ENCODE measurements at places on chromosomes 6 and 20.

- DNase-seq, result no peak
These were observed 86.3 kb downstream of the ERMARD start for GRCh38 chr6:169837529-169838250.

- no peak for DNase-seq
These were observed 71.5 kb upstream of the RIPOR2 start for GRCh38 chr6:25007269-25007699.

DNA sequence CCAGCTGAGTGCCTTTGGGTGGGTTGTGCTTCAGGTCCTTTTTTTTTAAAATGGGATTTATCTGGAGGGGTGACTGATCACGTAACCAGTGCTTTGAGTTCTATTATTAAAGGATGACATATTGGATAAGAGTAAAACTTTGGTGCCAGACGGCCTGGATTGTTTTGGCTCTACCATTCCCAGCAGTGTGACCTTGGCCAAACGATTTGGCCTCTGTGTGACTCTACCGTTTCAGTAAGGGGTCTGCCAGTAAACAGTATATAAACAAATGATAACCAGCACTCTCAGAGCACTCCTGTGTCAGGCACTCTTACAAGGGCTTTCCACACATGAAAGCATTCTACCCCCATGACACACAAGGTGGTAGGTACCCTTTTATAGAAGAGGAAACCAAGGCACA, 8.7 kb downstream of the SCRT2 start:
- DNase-seq, result no peak

GRCh38 chr6:109076377-109076776, 18.3 kb downstream of the SESN1 start:
- no peak for DNase-seq

DNA sequence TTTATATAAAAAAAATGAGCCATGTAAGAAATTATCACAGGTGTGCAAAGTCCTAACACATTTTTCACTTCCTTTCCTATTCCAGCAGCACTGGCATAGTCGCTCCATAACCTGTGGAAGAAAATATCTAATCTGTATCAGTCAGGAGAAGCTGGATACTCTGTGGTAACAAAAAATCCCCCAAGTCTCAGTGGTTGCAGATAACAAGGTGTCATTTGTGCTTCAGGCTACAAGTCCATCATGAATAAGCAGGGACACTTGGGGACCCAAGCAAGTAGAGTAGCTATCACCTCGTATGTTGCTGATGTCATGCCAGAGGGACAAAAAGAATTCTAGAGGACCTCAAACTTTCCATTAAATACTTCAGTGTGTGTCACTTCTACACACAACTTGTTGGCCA, 30.3 kb upstream of the SERPINB1 start:
- DNase-seq, result no peak

DNA sequence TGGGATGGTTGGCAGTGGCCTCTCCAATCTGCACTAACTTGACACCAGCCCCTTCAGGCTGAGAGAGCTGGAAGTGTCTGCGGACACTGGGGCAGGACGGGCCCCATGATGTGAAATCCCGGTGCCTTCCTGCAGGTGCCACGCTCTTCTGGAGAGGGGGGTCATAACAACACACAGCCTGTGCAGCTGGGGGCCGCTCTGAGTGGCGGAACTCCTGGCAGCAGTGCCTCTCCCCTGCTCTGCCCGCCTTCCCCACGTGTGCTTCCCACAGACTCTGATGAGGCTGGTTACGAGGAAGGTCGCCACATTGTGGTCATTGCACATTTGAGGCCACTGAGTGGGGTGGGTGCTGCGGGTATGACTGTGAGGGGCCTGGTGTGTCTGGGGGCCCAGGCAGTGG, 145.2 kb downstream of the DTNBP1 start:
- DNase-seq, result no peak

DNA sequence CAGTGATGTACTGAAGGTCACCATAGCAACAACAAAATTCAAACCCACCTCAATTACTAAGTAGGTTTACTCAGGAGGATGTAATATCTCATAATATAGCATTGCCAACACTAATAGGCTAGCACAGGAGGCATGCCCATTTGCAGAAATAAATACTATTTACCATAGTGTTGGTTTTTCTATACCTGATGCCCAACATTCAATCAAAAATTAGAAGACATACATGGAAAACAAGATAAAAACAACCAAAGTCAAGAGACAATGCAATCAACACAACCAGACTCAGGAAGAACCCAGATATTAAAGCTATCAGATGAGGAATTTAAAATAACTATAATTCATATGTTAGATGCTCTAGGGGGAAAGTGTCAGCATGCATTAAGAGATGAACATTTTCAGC, 14.3 kb upstream of the TXNDC5 start:
- no peak for DNase-seq

- DNase-seq, result peak; percentile 96
These were observed 539.4 kb upstream of the JARID2 start for GRCh38 chr6:14706378-14706929.

DNA sequence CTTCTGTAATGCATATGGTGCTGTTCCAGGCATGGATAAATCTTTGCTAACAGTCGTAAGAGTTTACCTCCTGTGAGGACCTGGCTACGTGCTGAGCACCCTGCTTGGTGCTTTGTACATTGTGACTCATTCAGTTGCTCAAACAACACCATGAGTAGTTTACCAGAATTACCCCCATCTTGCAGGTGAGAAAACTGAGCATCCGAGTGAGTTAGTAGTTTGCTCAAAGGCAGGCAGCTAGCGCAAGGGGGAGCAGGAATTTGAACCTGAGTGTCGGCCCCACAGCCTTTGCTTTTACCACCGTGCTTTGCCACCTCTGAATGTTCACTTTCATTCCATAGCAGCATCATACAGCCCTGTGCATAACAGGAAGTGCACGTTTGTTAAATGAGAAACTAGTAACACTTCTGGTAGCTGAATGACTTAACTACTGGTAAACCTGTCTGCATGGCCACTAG, 121.9 kb downstream of the MTHFD1L start:
- DNase-seq, result no peak

GRCh38 chr20:49676581-49677291, 36.9 kb downstream of the B4GALT5 start:
- peak; percentile 79 for DNase-seq

GRCh38 chr20:38861071-38861401, 55.5 kb downstream of the PPP1R16B start:
- no peak for DNase-seq

GRCh38 chr6:157284738-157285421, 38.4 kb downstream of the TMEM242 start:
- no peak for DNase-seq

DNA sequence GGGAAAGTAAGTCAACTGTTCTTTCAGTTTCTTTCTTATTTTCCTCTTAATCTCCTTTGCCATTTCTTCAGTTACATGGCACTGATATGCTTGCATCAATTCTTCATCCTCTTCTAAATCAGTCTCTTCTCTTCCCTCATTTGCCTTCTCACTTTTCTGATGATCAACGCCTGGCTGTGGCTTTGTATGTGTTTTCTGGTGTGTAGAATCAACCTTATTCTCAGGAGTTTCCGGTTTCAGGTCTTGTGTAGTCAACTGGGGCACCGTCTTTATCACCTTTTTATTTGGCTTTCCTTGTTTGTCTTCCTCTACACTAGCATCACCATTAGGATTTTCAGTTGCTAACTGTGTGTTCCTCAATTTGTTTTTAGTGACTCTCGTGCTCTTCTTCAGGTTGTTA, 31.6 kb downstream of the AHI1 start:
- DNase-seq, result no peak

DNA sequence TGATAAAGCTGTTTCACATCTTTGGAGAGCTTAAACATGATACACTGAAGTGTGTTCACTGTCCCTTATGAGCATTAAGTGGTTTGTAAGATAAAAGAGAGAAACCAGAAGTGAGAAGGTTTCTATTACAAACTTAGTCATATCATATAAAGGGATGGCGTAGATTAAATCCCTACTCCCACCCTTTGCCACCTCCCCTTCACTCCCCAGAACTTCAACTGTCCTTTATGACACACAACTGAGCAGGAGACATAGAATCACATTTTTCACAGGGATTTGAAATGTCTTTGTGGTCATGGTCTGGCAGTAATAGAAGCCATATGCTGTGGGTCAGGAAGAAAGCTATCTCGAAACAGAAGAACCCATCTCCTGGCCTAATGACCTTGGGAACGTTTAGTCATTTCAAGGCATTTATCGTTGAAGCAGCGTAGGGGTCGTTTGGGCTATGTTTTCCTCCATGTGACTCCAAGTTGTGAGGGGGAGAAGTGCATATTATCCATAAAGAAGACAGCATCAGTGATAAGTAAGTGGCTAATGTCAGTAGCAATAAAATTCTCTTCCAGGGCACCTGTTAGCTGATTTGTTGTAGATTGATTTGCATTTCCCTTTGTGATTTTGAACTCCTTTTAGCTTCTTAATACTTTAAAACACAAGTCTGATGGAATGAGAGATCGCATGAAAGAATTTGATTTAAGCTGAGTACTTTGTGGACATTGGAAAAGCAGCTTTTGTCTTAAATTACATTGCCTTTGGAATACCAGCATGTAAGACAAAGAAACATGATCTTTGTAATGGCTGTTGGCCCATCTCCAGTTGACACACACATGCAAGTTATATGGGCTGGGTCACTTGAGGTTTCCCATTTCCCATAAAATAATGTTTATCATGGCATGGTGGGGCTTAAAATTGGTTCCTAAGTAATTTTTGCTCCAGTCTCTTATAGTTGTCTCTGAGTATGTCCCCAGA, 501.5 kb upstream of the FLRT3 start:
- no peak for DNase-seq

DNA sequence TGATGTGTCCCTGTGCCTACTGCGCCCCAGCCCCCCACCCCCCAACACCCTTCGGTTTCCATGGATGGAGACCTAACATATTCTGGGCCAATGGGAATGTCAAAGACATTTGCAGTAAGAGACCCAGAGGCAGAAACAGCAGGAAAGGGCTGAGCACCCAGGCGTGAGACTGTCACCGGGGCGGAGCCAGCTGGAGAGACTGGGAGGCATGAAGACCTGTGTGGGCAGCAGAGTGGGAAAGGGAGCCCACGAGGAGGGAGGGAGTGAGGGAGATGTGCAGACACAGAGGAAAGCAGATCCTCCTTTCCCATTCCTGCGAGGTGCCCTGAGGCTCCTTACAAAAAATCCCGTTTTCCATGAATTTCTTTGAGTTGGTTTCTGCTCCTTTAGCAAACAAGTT, 150.2 kb downstream of the FOXC1 start:
- no peak for DNase-seq

GRCh38 chr6:108274546-108274945, 13.7 kb upstream of the SNX3 start:
- DNase-seq, result no peak

DNA sequence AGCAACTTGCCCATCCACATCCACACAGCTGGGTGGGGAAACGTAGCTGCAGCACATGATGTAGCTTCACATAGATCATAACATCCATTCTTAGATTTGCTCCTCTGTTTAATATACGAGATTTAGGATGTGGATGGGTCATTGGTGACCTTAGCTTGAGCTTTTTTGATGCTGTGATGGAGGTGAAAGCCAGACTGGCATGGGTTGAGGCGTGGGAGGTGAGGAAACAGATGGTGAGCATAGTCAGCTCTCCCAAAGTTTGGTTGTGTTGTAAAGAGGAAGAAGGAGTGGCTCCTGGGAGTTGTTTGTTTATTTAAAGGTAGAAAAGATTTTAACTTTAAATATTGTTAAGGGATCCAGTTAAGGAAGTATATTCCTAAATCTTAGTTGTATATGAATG, 5.3 kb downstream of the ARFGEF2 start:
- DNase-seq, result no peak

DNA sequence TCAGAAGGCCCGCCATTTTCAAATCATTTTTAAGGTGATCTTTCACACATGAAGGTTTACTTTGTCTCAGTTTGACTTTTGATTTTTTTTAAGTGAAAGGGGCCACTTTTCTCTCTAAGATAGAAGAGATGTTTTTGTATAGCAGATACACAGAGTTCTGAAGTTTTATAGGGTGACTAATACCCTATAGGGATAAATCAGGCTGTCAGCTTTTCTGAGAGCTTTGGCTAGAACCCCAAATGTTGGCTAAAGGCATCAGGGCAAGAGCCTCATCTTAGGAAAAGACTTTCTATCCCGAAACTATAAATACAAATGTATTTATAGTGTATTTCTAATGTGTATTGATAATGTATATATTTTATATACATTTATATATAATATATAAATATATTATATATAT, 181.4 kb downstream of the TBX18 start:
- no peak for DNase-seq

GRCh38 chr20:39661833-39662232, 699.7 kb downstream of the DHX35 start:
- DNase-seq, result peak; percentile 85

GRCh38 chr6:64257586-64257985, 622.0 kb downstream of the PHF3 start:
- DNase-seq, result no peak

- DNase-seq, result no peak
These were observed 100.0 kb downstream of the NDUFAF5 start for GRCh38 chr20:13884803-13885202.

DNA sequence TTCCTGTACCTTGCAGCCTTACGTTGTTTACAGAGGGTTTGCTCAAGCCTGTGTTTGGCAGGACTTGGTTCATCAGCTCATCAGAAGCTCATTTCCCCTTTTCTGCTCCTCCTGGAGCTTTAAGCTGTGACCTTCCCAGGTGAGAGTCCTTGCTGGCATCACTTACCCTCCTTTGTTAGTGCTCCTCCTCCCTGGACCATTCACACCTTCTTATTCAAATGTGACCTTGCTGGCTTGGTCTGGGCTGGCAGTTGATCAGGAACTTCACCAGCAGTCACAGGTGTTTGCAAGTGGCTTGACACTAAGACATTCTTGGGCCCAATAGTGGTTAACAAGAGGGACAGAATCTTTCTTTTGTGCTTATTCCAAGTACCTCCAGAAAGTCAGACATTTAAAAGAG, 148.8 kb downstream of the C6orf58 start:
- DNase-seq, result no peak

- peak; percentile 97 for DNase-seq
These were observed 68.2 kb upstream of the SUPT3H start for GRCh38 chr6:45445749-45446549.

GRCh38 chr20:36043892-36044515, 75.6 kb downstream of the CNBD2 start:
- DNase-seq, result no peak

DNA sequence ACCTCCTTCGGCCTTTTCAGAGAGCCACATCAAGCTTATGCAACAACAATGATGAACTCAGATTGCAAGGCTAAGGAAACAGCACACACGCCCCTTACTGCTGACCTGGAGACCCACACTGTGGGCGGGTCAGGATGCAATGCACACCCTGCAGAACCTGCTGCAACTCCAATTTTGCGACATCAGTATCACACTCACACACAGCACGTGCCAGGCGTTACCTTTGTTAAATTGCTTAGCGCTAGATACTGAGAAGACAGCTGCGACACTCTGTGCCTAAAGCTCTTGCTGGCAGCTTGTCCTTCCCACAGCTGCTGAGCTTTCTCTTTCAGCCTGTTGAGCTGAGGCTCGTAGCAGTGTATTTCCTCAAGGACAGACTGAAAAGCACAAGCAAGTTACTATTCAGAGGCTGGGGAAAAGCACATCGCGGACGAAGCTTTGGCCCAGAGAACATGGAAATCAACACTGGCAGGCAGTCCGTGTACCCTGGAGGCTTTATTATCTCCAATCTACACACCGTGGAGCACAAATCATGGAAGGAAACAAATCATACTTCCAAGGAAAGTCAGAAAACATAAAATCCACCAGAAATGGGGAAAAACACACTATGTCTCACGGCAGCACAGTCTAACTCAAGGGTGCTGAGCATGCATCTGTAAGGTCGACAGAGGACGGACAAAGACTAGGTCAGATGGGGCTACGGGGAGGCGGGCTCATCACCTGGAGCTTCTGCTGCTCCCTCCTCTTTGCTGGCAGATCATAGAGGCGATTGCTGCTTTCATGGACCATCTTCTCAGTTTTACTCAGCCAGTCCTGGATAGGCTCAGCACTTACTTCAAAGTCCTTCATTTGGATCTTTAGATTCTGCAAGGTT, 268.2 kb downstream of the SYNE1 start:
- no peak for DNase-seq
